ENCODE measurements at places on chromosomes 3 and 15.

DNA sequence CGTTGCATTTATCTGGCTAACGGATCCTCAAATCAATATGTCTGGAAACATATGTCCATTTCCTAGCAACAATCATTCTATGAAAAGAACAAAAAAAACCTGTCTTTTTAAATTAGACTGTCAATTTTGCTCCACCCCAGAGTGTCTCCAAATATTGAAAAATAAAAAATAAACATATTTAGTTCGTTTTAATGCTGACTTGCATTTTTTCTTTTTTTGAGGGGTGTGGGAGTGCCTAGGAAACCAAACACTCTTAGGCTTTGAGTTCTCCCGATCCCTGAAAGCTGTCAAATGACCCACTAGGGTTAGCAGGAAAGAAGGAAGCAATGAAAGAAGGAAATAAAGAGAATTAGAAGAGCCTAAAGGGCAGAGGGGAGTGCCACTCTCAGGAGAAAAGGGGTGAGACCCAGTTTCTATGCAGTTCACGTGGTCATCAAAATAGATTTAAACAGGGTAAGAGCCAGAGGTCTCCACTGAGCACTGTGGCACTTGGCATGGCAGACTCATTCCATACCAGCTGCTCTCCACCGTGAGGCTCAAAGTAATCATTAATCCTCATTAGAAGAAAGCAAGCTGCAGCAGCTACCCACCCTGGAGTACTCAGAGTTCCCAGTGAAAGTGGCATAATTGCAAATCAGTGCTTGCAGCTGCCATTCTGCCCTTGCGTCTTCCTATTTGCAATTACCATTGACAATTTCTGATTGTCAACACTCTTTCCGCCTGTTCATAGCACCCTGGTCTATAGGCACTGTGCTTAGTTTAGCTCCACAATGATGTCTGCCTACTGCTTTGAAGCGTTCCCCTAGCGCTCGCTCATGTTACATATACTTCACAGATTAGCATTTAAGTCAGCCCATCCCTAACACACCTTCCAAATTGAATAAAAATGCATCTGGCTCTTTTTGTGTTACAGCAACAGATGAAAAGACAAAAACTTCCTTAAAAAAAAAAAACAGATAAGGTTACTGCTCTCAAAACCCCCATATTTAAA is 32.3 kb downstream of the PDZRN3 start:
- DNase-seq = no peak

DNA sequence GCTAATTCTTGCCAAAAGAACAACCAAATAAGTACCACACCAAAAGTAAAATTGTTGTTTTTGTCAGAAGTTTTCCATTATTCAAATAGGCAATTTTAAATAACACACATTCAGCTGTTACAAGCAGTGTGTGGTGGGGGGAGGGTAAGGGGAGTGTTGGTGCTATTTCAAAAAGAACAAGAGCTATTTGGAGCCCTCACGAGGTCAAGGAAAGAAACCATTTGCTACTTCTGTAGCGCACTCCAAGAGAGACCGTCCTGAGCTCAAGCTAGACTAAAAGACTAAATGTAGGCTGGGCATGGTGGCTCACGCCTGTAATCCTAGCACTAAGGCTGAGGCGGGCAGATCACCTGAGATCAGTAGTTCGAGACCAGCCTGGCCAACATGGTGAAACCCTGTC is 21.2 kb upstream of the IGF2BP2 start:
- no peak for DNase-seq

- DNase-seq = no peak
Observed at GRCh38 chr3:64514889-64515288, 172.9 kb downstream of the ADAMTS9 start.

DNA sequence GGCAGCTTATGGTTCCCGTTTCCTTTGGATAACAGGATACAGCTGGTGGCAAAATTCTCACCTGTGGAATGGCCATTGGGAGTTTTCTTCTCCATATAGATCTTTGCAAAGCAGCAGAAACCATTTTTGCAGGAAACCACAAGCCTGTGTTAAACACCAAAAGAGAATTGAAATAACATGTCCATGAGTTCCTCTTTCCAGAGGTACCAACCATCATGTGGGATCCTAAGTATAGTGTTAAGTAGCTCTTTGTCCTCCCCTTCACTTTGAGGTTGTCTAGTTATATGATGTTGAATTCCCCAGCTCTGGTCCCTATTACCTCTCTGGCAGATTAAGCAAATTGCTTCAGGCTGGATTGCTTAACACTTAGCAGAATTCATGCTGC is 94.9 kb downstream of the AKAP13 start:
- DNase-seq = no peak

GRCh38 chr15:91790836-91791235 is 62.7 kb upstream of the SLCO3A1 start:
- no peak for DNase-seq

DNA sequence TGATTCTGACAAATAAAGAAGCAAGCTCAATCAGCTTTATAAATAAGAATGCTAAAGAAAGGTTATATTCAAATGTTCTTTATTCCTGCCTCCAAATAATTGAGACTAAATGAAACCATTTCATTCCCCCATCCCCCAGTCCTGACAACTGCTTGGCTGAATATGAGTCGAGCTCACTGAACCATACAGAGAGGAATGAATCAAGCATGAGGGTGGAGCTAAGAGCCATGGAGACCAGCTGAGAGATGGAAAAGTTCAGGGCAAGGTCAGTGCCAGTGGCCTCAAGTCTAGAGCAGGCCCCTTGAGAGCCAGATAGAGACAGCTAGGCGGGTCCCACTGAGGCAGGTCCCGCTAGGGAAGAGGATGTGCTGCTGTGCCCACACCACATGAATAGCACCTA is 188.7 kb upstream of the EIF1B start:
- DNase-seq = no peak

DNA sequence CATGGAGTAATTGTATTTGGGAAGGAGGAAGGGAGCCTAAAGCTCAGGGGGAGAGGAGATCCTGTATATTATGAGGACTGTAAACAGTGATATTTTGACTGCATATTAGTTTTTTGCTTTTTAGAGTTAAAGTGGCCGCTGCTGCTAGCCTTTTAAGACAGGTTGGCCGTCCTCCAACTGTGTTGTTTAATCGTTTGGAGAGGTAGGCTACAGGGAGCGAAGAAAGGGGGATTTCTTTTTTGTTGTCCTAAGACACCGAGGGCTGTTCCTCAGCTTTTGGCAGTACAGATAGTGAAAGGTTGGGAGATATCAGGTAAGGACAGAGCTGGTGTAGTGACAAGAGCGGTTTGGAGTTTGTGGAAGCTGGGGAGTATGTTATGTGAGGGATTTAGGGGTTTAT is 38.2 kb upstream of the RNF7 start:
- DNase-seq = no peak

DNA sequence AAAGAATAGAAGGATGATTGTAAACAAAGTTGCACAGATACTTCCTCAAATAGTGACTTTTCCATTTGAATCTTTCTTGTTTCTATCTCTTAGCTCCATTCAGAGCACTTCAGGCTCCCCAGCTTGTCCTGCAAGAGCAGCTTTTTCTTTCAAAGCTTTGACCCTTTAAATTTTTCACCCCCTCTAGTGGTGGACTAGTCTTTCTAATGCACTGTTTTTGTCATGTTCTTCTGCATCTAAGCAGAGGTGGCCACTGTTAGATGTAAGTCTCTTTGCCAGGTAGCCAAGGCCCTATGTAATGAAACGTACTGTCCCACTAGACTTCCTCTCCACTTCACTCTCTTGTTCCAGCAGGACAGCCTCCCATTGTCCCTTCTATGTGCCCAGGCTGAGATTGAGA is 74.0 kb upstream of the MANF start:
- DNase-seq = no peak

GRCh38 chr3:185215873-185216606 is 37.8 kb downstream of the EHHADH start:
- no peak for DNase-seq

DNA sequence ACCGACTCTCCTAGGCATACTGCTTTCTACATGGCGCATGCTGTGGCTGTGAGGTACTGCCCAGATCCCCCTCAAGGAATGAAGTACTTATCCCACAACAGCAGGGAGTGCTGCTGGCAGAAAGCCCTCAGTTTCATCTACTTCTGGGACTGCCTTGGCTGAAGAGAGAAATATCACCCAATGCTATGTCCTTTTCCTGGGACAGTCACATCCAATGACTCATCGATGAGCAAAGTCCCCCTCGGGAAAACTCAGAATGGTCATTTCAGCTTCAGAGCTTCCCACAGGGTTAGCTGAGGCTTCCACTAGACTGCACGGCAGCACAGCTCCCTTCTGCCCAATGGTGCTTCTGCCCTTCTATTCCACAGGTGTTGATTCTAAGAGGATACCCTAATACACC is 3.6 kb upstream of the NMD3 start:
- no peak for DNase-seq

DNA sequence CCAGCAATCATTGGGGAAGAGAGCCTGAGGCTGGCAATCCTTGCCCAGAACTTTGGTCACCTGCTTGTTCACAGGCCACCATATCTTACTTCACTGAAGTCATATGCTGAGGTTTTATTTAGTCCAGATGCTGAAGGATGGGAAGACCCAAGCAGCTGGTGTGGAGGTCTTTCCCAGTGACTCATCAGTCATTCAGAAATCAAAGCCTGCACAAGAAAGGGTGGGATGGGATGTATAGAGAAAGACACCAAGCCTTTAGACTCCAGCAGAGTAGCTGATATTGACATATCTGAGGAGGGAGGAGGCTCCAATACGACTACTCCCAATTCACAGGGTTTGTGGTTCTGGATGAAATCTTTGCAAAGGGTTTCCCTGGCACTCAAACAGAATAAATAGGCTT is 13.0 kb upstream of the PHLDB2 start:
- DNase-seq = no peak

DNA sequence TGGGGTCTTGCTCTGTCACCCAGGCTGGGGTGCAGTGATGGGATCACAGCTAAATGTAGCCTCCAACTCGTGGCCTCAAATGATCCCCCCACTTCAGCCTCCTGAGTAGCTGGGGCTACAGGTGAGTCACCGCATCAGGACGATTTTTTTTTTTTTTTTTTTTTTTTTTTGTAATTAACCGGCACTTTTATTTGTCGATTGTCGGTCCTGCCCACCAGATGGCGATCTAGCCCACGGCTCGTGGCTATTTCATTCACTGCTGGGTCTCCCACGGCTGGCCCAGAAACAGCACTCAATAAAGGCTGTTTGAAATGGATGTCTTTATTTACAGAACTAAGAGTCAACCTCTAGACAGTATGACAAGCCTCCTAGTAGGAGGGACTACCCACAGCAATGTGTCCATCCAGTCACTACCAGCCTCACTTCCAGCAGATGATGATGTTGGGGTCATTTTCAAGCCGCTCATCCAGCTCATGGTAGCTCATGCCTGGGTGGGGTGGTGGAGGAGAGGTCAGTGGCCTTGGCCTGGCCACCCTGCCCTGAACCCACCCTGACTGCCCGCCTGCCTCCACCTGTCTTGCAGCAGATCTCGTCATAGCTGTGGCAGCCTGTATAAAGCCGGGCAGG is 1.8 kb upstream of the ZMYND10 start:
- DNase-seq = peak; percentile 73

- DNase-seq = no peak
Observed at GRCh38 chr15:72541674-72542073, 67.5 kb downstream of the ARIH1 start.

- DNase-seq = no peak
Observed at GRCh38 chr15:91973481-91973880, 120.0 kb downstream of the SLCO3A1 start.

DNA sequence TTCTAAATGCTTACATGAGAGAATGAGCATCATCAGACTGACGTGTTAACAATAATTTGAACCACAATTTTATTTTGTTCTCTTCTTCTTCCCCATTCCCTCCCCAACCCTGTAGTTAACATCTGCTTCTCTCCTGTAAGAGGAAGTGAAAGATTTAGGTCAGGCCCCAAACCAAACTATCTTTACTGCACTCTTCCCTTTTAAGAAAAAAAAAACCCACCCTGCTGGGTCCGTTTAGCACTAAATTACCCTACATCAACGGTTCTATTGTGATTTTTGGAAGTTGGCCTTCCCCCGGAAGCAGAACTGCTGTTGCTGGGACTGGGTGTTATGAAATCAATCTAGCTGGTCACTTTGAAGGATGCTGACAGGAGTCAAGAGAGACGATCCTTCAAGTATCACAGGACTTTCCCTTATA is 49.4 kb downstream of the NFKBIZ start:
- DNase-seq = no peak

- DNase-seq = no peak
Observed at GRCh38 chr3:189233225-189233858, 61.6 kb downstream of the TPRG1 start.

DNA sequence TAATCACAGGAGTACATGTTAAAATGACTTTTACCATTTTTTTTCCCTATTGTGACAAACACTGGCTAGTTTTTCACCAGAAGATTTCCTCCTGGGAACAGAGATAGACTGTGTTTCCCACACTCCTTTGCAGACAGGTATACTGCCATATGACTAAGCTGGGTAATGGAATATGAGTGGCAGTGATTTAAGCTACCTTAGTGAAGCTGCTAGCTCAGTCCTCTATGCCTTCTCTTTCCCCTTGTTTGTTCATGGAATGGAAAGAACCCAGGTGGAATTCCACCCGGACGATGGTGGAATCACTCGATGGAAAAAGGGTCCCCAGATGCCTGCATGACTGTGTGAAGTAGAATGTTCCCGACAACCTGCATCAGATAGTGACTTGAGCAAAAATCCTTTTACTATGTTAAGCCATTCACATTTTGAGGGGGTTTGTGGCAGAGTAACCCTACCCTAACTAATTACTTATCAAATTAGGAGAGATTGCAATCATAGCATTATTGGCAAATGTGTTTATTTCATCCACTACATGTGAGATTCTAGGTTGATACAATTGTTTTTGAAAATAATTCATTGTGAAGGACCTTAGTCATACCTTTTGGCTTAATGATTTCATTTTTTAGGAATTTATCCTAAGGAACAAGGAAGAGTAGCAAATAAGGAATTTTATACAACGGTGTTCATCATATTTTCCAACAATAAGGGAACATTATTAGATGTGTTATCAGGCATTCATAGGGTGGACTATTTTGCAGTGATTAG is 16.5 kb downstream of the THSD4 start:
- no peak for DNase-seq

DNA sequence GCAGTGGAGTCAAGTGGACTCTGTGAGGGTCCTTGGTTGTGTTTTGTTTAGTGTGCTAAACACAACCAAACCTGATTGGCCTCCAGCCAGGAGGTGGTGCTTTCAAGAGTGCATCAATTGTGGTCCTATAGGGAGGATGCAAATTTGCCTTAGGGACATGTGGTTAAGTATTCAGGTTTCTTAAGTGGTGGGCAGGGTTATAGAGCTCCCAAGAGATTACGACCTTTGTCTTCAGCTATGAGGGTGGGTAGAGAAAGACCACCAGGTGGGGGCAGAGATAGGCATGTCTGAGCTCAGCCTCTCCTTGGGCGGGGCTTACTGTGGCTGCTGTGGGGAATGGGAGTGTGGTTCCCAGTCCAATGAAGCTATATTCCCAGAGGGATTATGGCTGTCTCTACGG is 186.6 kb downstream of the SQOR start:
- no peak for DNase-seq

- no peak for DNase-seq
Observed at GRCh38 chr3:160796089-160796812, 40.2 kb downstream of the PPM1L start.

DNA sequence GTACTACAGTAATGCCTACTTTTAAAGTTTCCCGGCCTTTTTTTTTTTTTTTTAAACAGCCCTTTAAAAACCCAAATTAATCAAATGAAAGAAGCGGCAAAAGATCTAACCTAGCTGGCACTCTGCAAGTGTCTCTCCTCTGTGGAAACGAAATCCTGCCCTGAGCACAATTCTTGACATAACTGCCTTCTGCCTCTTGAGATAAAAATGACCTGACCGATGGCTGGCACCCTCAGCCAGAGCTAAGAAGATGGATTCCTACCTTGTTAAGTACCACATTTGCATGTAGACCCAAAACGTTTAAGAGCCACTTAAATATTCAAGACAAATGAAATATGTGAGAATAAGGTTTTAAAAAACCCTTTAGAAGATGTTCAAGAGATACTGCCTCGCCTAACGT is 16.6 kb upstream of the SLC12A8 start:
- no peak for DNase-seq

All from activated effector memory CD4-positive, alpha-beta T cell treated with Interleukin-2 at 50 U/mL for 16 hours (primary cell).